ENCODE measurements at places on chromosomes 11 and 22.

GRCh38 chr11:44912270-44912987 is 38.3 kb downstream of the TP53I11 start:
- no peak for DNase-seq

GRCh38 chr11:67435031-67435726 is 2.3 kb downstream of the PTPRCAP start:
- peak; percentile 47 for DNase-seq

DNA sequence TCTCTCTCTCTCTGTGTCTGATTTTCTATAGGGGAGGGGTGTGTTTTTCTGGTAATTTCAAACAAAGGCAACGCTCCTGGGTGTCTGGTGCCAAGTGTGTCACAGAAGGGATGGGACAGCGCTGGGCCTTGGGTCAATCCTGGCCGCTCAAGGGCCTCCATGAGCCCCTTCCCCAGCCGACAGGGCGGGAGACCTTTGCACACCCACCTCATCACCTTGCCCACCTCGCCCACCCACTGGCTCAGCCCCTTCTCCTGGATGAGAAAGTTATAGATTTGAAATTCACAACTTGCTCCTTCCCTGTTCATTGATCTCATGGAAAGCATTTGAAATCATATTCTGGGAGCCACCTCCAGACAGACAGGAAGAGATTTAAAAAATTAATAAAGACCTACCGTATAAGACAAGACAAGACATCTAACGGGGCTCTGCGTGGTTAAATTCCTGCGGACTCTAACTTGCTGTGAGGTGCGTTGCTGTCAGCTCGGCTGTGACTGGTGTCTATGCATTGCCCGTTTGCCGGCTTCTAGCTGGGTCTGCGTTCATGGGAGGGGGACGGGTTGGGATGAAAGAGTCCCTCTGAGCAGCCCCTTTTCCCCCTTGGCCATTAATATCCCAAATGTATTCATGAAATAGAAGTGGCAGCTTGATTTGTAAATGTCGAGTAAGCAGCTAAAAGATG is 27.0 kb downstream of the MPPED1 start:
- DNase-seq: no peak

GRCh38 chr11:23211221-23211620 is 350.9 kb upstream of the CCDC179 start:
- DNase-seq: no peak

DNA sequence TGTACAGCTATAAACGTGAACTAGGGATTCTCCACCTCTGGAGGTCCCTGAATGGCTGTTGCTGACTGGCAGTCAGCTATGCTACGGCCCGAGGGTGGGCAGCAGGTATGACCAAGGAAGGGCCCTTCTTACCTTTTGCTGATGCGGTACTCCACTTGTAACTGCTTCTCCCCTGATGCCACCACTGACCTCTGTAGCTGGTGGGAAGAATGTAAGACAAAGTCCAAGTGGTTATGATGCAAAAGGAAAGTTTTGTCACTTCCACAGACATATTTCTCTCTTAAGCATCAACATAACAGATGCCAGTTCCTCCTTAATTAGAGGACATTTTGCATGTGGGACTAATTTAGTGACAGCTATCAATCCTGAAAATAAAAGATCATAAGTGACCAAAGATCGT is 32.2 kb downstream of the P4HA3 start:
- DNase-seq: no peak

GRCh38 chr11:117366248-117366647 is 38.6 kb downstream of the CEP164 start:
- no peak for DNase-seq

- DNase-seq: no peak
Observed at GRCh38 chr11:60281485-60281884, 1.0 kb downstream of the MS4A4A start.

- DNase-seq: no peak
Observed at GRCh38 chr11:32426819-32427615, 8.3 kb downstream of the WT1 start.

DNA sequence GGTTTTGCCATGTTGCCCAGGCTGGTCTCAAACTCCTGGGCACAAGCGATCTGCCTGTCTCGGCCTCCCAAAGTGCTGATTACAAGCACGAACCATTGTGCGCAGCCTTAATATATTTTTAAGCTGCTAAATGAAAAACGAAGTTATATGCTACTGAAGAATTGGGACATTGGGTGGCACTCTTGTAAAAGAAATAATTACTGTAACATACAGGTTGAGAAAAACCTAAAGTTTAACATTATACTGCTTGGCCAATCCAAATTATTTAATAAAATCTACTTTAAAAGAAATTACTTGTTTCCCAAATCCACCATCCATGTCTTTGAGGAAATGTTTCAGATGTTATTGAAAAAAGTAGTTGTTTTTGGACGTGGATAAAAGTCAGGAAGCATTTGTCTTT is 37.9 kb upstream of the ARHGAP32 start:
- DNase-seq: no peak

- DNase-seq: no peak
Observed at GRCh38 chr11:10257478-10257877, 36.5 kb downstream of the SBF2 start.

DNA sequence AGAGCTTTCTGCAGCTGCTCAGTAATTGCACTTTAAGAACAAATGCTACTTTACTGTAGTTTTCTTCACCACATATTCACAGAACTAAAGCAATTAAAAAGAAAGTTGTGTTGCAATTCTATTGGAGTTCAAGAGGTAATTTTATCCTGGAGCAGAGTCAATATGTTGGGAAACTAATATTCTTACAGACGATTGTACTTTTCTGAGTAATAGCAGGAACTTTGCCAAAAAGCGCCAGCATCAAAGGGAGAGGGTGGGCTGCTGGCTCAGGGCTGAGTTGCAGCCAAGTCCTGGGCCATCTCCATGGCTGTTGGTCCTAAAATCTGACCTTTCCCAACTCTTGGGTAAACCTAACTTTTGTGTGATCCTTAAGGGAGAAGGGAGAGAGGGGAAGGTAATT is 73.6 kb upstream of the MYO18B start:
- DNase-seq: no peak

DNA sequence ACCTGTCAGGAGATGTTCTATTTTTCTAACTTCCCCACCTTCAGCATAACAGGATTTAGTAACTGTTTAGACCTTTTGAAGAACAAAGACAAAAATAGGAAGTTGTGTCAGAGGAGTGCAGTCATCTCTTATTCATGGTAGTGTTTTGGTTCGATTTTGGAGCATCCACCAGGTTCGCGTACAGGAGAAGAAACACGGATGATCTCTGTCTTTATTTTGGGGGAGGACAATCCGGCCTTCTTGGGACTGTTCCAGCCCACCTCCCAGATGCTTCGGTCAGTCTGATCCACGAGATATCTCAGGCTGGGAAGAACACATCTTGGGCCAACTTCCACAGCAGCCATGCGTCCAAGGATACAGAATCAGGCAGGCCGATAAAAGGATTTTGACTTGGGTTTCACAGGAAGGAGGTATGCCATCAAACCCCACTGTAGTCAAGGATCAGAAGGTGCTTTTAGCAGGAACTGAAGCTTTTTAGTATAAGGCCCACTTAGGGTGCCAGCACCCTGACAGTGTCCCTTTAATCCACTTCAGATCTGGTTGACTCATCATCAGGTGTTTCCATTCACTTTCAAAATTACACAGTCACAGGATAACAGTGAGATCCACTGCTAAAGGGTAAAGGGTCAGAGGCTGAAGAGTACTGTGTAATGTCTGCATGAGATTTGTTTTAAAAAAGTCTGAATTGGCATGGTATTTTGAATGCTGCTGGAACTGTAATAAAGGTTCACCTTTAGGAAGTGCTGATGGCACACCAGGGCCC is 16.5 kb downstream of the PATZ1 start:
- no peak for DNase-seq

DNA sequence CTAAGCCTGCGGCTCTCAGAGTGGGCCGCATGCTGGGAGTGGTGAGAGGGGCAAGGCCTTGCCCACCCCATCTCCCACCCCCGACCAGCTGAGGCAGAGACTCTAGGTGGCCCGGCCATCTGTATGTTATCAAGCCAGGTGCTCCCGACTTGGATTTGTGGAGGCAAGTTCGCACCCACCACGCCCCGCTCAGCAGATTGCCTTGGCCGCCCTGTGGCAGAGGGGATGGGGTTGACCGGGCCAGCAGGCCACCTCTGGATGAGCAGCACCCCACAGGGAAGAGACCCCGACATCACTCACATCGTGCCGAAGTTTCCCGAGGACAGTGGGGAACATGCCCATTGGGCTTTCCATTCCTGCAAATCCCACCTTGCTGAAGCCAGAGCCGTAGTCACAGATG is 40.8 kb downstream of the DHCR7 start:
- no peak for DNase-seq

- DNase-seq: no peak
Observed at GRCh38 chr11:111977146-111978027, 40.2 kb downstream of the DIXDC1 start.

GRCh38 chr11:111422494-111423249 is 43.6 kb upstream of the POU2AF1 start:
- peak; percentile 24 for DNase-seq

DNA sequence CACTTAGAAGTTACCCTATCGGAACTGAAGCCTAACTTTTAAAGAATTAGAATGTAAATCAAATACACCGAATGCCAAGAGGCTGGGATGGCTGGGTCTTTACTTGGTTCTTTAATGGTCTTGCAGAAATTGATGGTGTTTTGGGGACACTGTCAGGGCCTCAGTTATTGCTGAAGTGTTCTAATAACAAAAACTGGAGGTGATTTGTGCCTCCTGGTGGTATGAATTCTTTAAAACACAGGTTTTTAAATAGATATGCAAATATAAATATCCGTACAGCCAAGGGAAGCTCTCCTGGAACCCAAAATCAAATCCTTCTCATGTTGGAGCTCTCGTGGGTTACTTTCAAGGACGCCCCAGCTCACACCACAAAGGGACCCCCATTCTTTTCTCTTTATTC is 19.3 kb upstream of the TMPRSS5 start:
- DNase-seq: no peak
